ENCODE measurements at places on chromosomes 1 and 21. TPM values are rescaled to one million over a fixed set of nuclear protein-coding genes. Genes with fewer than 3 reads are reported as not detected.

MRPS6 gene
- 146 TPM for total RNA-seq

AK4 gene
- 109 TPM for total RNA-seq

DNAJC6 gene
- 3.1 TPM for total RNA-seq

CCDC28B gene
- 20.8 TPM for total RNA-seq

MIXL1 gene
- not detected for total RNA-seq

NCF2 gene
- total RNA-seq = 4.3 TPM
